AG20443 (cell line): ENCODE measurements at places on chromosomes 16 and 17.

- no peak for DNase-seq
Observed at GRCh38 chr17:4572131-4572530, 11.8 kb upstream of the GGT6 start.

DNA sequence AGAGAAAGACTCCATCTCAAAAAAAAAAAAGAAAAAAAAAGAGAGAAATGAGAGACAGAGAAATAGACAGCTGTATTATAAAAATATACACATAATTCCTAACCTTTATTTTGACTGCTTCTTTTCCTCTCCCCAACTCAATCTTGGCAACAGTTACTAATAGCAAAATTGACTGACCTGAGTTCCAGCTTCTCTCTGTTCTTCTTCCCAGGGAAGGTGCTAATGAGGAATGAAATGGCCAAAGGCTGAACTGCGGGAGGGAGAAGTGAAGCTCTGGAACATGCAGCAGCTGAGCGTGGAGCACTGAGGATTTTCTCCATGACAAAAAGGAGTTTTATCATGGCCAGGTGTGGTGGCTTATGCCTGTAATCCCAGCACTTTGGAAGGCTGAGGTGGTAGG lies 25.2 kb upstream of the PRKCA start:
- DNase-seq = no peak

DNA sequence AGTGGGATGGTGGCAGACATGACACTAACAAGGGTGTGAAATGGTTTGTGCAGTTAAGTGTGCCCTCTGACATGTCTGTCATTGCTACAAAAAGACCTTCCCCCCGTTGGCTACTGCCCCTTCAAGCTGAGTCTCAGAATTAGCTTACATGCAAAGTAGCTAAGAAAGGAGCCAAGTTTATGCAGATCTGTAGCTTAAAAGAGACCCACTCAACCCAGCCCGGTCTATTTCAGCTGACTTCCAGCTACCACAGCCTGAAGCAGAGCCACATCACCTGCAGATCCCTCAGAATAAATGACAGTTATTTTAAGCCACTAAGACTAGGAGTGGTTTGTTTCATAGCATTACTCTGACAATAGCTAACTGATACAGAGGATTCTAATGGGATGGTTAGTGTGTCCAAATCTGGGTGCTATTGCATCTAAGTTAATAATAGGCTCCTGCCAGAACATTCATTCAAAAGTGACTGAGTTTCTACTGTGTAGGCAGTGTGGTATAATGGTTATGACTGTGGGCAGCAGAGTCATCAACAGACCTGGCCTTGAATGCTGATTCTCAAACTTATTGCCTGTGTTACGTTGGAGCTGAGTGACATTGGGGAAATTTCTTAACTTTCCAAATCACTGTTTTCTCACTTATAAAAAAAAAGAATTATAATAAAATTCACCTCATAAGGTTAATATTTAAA lies 11.7 kb downstream of the C17orf67 start:
- DNase-seq = no peak

- DNase-seq = no peak
Observed at GRCh38 chr17:77854083-77854758, 104.3 kb upstream of the TNRC6C start.

- DNase-seq = peak; percentile 86
Observed at GRCh38 chr17:46063241-46063640, 64.2 kb downstream of the STH start.

DNA sequence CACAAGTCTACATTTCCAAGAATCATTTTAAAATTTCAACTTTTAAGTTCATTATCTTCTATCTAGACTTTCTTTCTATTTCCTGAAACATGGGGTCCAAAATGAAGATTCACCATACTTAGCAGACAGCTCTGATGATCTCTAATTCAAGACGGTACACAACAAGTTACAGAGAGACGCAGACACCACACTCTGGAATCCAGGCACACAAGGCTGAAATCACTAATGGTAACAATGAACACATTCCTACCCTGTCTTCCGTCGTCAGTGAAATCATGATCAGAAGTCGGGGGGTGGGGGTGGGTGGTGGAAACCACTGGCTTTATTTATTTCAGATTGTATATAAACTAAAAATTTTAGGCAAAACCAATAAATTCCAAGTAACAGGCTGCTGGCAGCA lies 78.5 kb downstream of the ITFG1 start:
- no peak for DNase-seq

GRCh38 chr17:55496094-55496881 lies 15.0 kb downstream of the SMIM36 start:
- DNase-seq = peak; percentile 35

GRCh38 chr16:3182608-3183444 lies 5.2 kb upstream of the OR1F1 start:
- DNase-seq = peak; percentile 69

DNA sequence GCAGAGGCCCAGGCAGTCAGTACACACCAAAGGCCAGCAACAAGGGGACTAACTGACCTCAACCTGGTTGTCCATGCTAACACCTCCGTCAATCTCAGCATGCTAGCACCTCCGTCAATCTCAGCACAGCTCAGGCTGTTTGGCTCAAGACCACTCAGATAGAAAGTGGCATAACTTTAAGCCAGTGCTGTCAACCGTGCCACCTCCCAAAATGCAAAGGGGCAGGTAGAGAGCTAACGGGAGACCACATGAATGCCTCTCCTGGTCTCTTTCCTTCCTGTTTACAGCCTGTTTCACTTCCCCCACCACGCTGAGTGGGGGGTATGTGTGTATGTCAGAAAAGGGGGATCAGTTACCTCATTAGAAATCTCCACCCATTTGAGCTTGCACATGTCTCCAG lies 3.3 kb downstream of the UBTF start:
- DNase-seq = no peak

- DNase-seq = peak; percentile 53
Observed at GRCh38 chr16:23119570-23119969, 29.7 kb downstream of the USP31 start.

GRCh38 chr16:68961778-68962402 lies 118.6 kb downstream of the TANGO6 start:
- DNase-seq = no peak

- no peak for DNase-seq
Observed at GRCh38 chr16:69787883-69788282, 25.8 kb downstream of the WWP2 start.

- DNase-seq = no peak
Observed at GRCh38 chr16:49659356-49659755, 196.6 kb downstream of the ZNF423 start.

GRCh38 chr17:48718761-48719641 lies 3.3 kb downstream of the PRAC1 start:
- no peak for DNase-seq

DNA sequence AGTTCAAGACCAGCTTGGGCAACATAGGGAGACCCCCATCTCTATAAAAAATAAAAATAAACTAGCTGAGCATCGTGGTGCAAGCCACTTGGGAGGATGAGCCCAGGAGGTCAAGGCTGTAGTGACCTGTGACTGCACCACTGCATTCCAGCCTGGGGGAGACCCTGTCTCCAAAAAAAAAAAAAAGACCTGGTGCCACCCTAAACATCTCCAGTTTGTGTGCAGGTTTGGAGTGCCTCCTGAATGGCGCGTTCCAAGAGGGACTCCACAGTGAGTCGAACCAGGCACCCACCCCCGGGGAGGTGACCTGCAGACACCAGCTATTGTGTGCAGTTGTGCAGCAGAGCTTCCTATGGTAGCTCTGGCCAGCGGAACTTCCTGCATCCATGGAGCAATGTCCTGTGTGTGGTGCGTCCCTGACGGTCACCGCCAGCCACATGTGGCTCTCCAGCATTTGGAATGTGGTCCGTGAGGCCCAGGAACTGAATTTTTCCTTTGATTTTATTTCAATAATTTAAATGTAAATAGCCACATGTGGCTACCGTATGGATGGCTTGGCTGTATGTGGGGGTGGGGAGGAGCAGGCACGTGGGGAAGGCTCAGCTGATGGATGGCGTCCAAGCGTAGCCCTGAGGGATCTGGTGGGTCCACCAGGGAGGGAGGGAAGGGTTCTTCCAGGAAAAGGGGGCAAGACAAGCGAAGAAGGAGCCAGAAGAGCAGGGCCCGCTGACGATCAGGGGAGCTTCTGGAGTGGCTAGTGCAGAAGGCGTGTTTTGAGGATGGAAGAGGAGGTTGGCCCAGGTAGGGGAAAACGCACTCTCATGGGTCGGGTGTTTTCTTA lies 107.1 kb upstream of the GSE1 start:
- no peak for DNase-seq

GRCh38 chr16:78889346-78889745 lies 711.2 kb downstream of the MAF start:
- no peak for DNase-seq

DNA sequence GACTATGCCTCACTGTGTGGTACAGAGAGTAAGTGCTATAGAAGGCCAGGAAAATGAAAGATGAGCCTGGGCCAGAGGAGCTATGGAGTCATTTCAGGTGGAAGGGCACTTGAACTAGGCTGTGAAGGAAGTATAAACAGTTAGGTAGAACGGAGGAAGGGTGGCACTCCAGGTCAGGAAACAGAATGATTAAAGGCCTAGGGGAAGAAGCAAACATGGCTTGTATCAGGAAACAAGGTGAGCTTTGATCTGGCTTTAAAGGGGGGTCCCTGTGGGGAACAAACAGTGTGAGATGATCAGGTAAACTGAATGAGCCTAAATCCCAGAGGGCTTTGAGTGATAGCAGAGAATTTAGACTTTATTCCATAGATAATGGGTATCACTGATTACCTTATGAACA lies 16.9 kb downstream of the MAP3K3 start:
- DNase-seq = no peak

GRCh38 chr17:9266697-9267117 lies 245.4 kb downstream of the NTN1 start:
- no peak for DNase-seq

DNA sequence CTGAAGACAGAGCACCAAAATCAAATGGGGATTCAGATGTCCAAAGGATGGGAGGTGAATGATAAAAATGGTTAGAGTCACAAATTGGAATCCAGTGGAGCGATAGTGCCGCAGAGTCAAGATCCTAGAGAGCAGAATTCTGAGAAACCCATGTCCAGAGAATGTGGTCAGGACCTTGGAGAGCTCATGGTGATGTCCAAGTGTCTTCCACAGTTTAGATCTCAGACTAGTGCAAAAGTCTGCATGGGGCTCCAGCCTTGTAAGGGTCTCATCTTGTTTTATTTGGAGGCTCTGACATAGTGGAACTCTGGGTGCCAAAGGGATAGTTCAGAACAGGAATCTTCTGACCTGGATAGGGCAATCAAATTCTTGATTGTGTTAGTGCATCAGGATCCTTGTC lies 245.9 kb upstream of the HSBP1 start:
- DNase-seq = peak; percentile 52

DNA sequence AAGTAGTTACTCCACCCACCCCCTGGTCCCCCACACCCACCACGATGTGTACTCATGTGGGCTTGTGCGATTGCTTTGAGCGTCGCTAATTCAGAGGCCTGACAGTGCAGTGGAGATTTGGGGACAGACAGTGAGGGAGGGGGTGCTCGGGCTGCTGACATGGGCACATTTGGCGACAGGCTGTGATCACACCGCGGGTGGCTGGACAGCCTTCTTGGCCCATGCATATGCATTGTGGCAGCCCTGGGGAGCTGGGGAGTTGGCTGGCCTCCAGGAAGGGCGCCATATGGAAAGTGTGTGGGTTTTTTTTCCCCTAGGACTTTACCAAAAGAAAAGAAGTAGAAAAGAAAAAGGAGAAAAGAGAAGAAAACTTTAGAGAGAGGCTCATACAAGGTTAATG lies 275.5 kb upstream of the N4BP1 start:
- no peak for DNase-seq

GRCh38 chr16:73878611-73879010 lies 418.0 kb upstream of the PSMD7 start:
- peak; percentile 61 for DNase-seq

DNA sequence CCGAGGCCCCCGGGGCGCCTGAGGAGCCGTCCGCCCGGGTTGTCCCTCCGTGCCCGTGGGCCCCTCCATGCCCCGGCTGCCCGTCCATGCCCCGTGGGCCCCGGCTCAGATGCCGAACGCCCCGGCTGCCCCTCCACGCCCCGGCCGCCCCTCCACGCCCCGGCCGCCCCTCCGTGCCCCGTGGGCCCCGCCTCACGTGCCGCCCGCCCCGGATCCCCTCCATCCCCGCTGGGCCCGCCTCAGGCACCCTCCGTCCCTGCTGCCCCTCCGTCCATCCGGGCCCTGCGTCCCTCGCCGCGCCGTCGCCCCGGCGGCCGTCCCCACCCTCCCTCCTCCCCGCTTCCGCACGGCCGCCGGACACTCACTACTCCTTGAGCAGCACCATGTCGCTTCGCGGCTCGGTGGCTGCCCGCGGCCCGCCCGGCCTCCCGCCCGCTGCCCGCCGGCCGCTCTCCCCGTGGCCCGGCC lies 382 bp downstream of the PITPNA start:
- DNase-seq = no peak

DNA sequence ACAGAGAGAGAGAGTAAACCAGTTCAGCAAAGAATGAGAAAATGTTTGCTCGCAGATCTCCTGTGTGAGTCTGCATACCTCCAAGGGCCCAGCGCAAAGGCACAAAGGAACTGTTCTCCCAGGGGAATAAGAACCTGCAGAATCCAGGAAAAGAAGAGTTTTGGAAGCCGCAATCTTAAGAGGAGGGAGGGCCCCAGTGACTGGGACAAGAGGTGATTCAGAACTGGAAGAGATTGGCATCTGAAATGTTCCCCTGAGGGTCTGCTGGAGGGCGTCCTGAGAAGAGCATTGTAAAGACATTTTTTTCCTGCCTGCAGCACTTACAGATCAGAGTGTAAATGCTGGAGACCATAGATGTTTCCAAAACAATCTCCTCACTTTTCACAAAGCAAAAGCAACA lies 6.1 kb downstream of the ATMIN start:
- no peak for DNase-seq

DNA sequence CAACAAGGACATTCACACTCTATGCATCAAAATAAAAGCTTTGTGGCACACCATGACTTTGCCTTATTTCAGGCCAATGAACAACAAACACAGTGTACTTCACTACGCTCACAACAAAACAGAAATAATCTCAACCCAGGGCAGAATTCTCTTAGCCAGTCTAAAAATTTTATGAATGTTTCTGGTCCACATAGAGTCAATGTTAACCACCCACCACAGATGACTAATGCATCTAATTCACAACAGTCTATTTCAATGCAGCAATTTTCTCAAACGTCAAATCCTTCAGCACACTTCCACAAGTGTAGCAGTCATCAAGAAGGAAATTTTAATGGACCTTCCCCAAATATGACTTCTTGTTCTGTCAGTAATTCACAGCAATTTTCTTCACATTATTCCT lies 101.7 kb downstream of the CHD9 start:
- peak; percentile 29 for DNase-seq

- no peak for DNase-seq
Observed at GRCh38 chr17:17952691-17953090, 19.5 kb downstream of the TOM1L2 start.

GRCh38 chr16:89363621-89364393 lies 126.6 kb downstream of the ANKRD11 start:
- peak; percentile 60 for DNase-seq

- DNase-seq = peak; percentile 61
Observed at GRCh38 chr17:66255112-66255511, 25.9 kb upstream of the APOH start.

GRCh38 chr17:83056583-83057396 lies 22.6 kb upstream of the METRNL start:
- peak; percentile 75 for DNase-seq

- DNase-seq = no peak
Observed at GRCh38 chr16:4364196-4365013, 7.2 kb upstream of the VASN start.

- DNase-seq = peak; percentile 40
Observed at GRCh38 chr17:6843241-6843880, 11.8 kb upstream of the TEKT1 start.
